ENCODE measurements at places on chromosomes 3 and 15. TPM values are rescaled to one million over a fixed set of nuclear protein-coding genes. Genes with fewer than 3 reads are reported as not detected.

The TMCO5A gene
- not detected for total RNA-seq

The GPR149 gene
- total RNA-seq = not detected

The C2CD4A gene
- not detected for total RNA-seq

The SLC22A14 gene
- total RNA-seq = 0.20 TPM

The SLITRK3 gene
- 0.09 TPM for total RNA-seq

The IQGAP1 gene
- total RNA-seq = 101 TPM

The IL17RD gene
- total RNA-seq = 34.2 TPM

The MYZAP gene
- not detected for total RNA-seq

The GOLGA8S gene
- not detected for total RNA-seq

The ILDR1 gene
- 2.0 TPM for total RNA-seq

The NANOGP8 gene
- total RNA-seq = 12.3 TPM

The ERC2 gene
- total RNA-seq = 16.1 TPM

The ACAD9 gene
- 52.1 TPM for total RNA-seq

The RTP1 gene
- 1.4 TPM for total RNA-seq

The BNC1 gene
- not detected for total RNA-seq

The EHD4 gene
- total RNA-seq = 16.9 TPM

All from endodermal cell (in vitro differentiated cells).